ENCODE measurements at places on chromosomes 1 and 21.

DNA sequence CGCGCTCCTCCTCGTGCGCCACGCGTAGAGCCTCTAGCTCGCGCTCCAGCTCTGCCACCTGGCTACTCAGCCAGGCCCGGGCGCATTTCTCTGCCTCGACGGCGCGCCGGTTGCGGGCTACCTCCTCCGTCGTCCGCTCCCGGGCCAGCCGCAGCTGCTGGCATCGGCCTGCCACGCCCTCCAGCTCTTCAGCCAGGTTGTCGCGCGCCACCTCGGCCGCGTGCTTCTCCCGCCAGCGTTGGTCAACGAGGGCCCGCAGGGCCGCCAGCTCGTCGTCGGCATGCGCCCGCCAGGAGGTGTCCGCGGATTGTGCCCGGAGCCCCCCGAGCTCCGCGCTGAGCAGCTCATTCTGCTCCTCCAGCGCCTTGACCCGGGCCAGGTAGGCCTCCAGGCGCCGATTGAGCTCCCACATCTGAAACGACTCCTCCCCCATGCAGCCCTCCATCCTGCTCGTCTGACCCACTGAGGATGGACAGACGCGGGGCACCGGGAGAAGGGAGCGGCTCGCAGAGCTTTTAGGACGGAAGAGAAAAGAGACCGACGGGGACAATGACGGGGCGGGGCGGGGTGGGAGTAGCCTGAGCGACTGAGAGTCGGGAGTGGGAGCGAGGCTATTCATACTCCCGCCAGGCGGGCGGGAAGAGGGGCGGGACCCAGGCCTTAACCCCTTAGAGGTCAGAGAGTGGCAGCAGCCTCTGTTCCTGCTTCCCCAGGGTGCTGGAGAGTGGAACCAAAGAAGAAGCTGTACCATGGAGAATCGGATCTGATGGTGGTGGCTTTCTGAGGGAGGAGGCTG is at the start of gene NES:
Gene NES (minus strand): TSS at position 588 of the 796 bp plus-strand sequence. CDS start 143 bp downstream, at position 445.
- DNase-seq = no peak

GRCh38 chr1:7767176-7767575 is 3.9 kb upstream of the VAMP3 start:
- DNase-seq = no peak

GRCh38 chr1:117295001-117295400 is 72.2 kb upstream of the MAN1A2 start:
- DNase-seq = no peak

DNA sequence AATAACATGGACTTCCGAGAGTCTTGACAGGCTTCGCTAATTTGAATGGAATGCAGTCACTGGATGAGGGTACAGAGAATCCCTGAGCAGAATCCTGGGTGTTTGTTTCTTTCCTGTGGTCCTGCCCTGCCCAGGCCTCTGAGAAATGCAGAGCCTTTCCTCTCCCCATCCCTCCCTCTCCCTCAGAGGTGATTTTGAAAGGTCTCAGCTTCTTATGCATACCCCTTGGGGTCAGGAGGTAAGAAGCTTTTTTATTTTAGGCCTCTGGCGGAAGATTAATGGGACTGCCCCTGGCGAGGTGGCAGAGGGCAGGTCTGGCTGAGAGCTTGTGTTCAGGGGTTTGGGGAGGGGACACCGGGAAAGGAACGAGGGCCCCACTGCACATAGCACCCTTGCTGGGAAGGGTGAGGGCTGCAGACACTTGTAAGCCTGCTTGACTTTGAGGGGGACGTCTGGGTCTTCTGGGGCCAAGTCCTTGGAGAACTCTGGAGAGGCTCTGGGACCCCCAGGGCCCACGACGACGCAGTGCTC is 116.5 kb upstream of the SLC45A1 start:
- no peak for DNase-seq

DNA sequence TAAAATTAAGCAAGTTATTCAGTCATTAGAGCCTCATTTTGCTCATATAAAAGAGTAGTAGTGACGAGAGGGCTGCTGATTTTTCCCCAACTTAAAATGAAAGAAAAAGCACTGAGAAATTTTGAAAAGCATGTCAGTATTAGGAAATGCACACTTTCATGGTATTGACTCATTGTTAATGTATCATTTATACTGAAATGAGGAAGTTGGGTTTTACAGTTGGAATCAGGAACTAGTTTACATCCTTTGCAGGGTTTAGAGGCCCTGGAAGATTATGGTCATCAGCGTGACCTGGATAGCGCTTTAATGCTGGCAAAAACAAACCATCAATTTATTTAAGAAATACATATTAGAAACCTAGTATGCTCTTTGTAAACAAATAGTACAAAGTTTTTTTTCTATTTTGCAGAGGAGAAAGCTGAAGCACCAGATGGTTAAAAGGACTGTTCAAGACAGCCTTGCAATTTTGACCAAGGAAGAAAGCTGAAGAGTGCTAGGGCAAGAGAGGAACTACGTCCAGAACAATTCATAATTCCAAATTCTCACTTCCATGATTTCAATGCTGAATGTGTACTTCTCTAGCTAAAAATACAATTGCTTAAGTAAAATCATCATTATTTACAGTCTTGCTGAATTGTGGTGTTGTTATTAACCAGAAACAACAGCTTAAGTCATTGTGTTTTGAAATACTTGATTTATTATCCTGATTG is 94.8 kb upstream of the SGIP1 start:
- peak; percentile 77 for DNase-seq

DNA sequence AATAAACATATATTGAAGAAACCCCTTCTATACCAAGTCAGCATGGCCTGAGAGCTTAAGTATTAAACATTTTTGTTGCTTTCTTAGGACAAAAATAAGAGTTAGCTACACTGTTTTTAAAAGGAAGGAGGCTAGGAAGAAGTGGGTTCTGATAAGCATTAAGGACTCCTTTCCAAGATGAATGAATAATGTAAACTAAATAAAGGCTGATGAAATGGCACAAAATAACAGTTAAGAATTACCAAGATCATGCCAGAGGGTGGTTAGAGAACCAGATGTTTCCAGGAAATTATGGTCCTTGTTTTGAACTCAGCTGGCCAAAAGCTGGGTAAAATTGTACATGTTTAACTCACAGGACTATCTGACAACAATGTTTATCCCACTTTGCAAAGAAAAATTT is 114.1 kb upstream of the ETS2 start:
- no peak for DNase-seq

DNA sequence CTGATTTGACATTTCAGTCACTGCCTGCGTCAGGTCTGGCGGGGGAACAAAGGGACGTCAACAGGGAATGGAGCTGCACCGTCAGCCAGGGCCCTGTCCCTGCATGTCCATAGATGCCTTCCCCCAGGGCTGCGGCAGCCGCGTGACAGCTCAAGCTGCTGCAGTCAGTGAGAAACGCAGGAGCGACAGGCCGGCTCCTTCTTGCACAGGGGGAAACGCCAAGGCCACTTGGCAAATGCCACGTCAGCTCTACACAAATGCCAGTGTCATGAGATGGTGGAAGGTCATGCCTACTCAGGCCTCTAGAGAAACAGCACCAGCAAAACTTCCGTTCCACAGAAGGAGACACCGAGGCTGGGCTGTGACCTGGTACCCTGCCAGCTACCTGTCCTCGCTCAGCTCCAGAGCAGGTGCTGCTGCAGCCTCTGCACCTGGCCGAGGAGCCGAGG is 37.7 kb downstream of the SYF2 start:
- DNase-seq = no peak

All from GF-D8 (cell line).